Fibroblast of skin of right quadriceps (primary cell): ENCODE measurements at places on chromosomes 11 and 22.

- DNase-seq, result no peak
Observed at GRCh38 chr11:30861064-30861463, 274.9 kb upstream of the MPPED2 start.

DNA sequence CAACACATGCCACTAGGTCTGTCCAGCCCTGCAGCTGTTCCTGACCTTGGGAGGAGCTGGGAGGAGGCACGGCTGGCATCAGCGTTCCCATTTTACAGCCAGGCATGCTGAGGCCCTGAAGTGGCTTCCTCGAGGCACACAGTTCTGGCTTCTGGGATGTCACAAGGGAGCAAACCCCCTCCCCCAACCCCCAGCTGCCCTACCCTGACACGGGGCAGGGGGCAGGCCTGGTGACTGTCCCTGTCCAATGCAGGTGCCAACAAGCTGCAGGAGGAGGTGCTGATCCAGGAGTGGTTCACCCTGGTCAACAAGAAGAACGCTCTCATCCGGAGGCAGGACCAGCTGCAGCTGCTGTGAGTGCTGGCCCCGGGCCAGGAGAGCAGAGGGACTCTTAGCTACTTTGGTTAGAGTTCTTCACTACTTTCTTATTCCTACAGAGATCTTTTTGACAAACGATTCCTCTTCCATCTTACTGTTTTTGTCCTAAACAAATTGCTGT, 5.3 kb downstream of the KCNK7 start:
- no peak for DNase-seq

- DNase-seq, result no peak
Observed at GRCh38 chr22:31637891-31638618, 24.0 kb downstream of the PISD start.

GRCh38 chr11:67371189-67371910, 2.0 kb downstream of the CLCF1 start:
- DNase-seq, result peak; percentile 56

DNA sequence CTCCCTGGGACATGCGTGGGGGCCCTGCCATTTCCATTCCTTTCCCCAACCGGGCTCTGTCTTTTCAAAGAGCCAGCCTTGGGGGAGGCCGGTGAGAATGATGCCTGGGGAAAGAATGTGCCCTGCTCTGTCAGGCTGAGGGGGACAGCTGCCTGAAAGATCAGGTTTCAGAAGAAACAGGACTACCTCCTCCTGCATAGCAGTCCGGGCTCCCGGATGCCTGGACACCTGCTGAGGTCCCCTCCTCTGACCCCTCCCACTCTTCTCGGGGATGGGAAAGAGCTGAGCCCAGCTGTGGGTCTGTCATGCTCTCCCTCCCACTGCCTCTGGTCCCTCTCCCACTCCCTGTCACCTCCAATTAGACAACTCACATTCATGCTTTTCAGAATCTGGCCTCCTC, 41.8 kb upstream of the CDON start:
- no peak for DNase-seq

DNA sequence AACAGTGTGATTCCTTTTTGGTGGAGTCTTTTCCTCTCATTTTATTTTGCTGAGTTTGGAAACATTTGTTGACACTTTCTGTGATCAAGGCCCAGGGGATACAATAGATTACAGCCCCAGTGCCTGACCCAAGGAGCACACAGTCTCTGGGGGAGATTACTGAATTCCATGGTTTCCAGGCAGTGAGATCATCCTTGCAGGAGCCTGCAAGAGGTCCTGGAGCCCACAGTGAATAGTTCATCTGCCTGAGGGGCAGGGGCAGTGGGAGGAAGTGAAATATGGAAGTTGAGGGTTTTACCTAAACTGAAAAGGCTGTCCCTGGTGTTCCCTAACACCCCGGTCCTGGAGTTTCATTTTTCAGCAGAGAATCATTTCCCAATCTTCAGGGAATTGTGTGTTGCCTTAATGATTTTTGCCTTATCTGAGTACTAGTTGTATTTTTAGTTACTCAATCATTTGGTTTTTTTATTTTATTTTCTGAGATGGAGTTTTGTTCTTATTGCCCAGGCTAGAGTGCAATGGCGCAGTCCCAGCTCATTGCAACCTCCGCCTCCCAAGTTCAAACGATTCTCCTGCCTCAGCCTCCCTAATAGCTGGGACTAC, 7.7 kb downstream of the CCS start:
- no peak for DNase-seq
